Foreskin keratinocyte (primary cell): ENCODE measurements at places on chromosomes 6 and 20.

GRCh38 chr6:32796848-32797776, 19.7 kb downstream of the HLA-DOB start:
- DNase-seq, result peak; percentile 55

DNA sequence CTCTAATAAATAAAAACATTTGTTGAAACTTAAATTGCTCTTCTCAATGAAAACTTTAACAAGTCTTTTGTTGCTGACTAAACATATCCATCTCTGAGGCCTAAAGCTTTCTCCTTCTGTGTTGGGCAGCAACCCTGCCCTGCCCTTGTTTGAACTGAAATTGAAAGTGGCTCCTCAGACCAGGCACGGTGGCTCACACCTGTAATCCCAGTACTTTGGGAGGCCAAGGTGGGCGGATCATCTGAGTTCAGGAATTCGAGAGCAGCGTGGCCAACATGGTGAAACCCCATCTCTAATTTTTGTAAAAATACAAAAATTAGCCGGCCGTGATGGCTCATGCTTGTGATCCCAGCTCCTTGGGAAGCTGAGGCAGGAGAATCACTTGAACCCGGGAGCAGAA, 29.2 kb upstream of the GNRH2 start:
- DNase-seq, result no peak

- DNase-seq, result peak; percentile 61
Measured at GRCh38 chr6:113529196-113529595, 327.9 kb upstream of the MARCKS start.

DNA sequence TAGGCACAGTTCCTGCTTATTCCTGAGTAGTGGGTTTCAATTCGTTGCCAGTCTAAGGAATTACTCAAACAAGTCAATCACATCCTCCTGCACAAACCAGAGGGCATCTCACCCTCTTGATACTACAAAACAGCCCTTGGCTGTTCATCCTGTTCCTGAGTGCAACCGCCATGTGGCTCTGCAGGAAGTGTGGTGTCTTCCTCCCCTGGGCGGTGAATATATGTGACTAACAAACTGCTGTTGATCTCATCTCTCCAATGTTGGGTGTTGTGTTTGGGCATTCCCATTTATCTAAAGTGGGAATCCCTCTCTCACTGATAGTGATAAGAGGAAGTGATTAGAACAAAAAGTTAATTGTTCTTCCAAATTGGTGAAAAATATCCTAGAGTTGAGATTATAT, 163.0 kb downstream of the TBX18 start:
- DNase-seq, result no peak

DNA sequence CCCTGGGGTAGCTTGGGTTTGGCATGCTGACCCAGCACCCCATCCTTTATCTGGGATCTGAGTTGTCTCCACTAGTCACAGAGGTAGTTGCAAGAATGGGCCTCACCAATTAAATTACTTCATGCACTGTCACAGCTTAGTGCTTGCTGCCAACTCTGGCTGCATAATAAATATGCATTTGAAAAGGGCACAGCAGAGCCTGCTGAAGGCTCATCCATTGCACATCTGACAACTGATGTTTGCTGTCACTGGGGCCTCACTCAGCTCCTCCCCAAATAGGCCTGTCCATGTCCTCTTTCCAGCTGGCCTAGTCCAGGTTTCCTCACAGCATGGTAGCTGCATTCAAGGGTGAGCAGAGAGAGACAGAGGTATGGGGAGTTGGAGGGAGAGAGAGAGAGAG, 13.3 kb upstream of the NXT1 start:
- DNase-seq, result no peak

DNA sequence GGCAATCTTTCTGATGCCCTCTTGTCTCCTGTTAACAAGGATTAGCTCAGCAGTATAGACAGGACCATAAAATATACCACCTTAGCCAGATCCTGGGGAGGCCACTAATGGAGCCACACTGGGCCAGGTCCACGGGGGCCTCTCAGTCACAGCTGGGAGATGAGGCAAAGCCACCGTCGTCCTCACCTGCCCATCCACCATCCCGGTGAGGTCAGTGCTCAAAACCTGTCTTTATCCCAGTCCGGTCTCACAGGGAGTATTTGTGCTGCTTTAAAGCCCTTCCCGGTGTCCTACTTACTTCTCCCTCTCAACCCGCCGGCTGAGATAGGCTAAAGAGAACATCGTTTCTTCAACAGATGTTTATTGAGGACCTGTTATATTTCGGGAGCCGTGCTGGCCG, 104.3 kb downstream of the EDN3 start:
- DNase-seq, result no peak

DNA sequence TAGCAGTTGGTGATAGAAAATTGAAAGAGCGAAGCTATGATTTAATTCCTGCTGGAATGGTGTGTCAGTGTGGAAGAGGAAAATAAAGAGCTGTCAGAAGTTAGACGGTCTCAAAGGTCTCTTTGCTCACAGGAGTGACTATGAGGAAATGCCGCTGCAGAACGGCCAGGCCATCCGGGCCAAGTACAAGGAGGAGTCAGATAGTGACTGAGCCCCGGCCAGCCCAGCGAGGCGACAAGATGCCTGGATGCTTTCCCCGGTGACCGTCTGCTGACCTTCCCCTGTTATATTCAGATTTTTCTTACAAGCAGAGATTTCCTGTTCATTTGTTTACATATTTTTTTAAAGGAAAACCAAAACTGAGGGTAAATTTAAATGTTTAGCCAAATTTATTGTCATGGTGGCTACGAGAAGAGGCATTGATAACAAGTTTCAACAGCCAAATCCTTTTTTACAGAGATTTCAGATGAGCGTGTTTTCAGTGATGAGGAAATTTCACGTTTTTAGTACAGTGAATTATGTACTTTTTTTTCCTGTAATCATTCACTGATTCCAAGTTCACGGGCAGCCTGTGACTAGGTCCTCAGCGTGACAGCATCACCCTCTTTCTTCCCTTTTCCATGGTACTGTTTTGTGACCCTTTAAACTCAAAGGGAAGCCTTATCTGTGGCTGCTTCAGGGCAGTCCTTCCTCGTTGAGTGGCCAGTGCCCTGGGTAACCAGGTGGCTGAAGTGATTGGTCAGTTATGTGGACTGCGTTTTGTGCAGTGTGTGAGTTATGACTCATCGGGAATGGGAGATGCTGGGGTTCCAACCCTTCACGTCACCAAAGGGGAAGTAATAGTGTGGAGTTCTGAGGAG, 12.6 kb downstream of the DYNLT1 start:
- DNase-seq, result no peak

- no peak for DNase-seq
Measured at GRCh38 chr6:131255911-131256310, 120.6 kb downstream of the AKAP7 start.

DNA sequence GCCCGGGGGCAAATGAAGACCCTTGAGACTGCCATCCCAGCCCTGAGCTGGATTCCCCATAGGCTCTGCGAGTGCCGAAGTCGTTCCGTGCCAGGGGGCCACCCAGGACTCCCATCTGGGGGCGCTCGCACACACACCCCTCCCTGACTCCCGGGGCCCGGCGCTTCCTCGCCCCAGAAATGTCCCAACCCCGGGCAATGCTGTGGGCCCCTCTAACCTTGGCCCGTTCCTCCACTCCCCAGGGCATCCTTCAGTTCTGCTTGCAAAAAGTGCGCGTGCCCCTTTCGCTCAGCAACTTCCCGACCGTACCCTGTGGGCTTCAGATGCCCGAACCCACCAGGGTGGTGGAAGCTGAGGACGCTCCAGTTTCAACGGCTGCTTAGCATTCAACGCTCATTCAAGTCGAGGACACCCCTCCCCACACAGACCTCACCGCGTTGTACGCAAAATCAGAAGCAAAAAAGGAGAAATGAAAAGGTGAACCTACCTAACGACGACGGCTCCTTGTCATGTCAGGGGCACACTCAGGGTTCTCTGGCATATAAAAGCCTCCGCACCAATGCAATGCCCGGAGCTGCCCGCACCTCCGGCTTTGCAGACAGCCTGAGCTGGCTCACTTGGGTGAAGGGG, 25.3 kb downstream of the RIPOR2 start:
- DNase-seq, result peak; percentile 9

DNA sequence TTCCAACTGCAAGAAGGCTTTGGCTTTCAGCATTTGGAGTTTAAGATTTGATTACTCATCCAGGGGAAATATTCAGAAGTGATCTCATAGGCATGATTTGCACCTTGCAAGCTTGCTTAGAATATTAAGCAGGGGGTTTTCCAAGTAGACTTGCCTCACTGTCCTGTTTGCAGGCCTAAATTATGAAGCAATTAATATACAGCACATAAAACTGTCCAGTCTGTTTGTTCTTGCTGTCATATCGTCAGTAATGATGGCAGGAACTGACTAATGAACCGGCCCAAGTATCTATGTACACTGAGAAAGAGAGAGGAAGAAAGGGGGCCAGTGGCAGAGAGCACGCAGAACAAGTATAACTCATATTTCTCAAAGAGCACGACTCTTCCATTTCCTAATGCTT, 212.5 kb upstream of the SUPT3H start:
- DNase-seq, result peak; percentile 99

DNA sequence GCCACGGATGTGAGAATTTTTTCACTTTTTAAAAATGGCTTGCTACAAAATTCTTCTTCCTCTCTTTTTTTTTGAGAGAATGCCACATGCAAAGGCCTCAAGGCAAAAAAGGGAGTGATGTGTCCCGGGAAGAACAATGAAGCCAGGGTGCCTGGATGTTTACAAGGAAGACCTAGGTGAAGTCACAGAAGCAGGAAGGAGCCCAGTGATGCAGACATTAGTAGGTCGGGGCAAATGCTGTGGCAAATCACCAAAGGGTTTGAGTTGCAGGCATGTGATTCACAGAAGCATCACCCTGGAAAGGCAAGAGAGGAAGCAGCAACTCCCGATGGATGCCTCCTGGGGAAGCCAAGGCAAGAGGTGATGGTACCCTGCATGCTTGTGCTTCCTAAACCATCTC, 46.8 kb downstream of the FARS2 start:
- DNase-seq, result peak; percentile 68

GRCh38 chr6:35876902-35877301, 44.0 kb downstream of the SRPK1 start:
- no peak for DNase-seq

GRCh38 chr20:44180814-44181213, 6.2 kb downstream of the JPH2 start:
- no peak for DNase-seq

GRCh38 chr20:33407251-33407650, 5.9 kb upstream of the CDK5RAP1 start:
- DNase-seq, result peak; percentile 17
